ENCODE measurements at places on chromosomes 2 and 18.

DNA sequence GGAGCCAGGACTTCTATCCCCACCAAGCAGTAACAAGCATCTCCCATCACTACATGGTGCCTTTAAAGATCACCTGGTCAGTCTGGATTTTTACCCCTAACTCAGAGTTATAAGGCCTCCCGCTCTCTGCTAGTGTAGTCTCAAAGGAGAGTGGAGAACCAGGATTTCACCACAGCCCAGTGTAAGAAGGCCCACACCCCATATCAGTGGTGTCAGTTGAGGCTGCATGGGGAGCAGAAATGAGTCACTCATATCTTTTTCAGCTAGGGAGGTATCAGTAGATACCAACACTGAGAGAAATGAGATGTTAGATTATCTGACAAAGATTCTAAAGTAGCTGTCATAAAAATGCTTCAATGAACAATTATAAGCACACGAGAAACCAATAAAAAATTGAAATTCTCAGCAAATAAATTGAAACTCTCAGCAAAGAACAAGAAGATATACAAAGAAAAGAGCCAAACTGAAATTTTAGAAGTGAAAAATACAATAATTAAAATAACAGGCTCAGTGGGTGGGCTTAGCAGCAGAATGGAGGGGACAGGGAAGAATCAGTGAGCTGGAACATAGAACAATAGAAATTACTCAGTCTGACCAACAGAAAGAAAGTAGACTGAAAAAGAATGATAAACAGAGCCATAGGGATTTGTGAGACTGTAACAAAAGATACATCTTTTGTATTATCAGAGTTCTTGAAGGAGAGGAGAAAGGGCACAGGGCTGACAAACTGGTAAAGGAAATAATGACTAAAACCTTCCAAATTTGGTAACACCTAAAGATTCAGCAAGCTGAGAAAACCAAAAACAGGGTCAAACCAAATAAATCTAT, 257.7 kb downstream of the ANAPC1 start:
- DNase-seq, result no peak

- no peak for DNase-seq
These were observed 10.5 kb downstream of the MAP3K2 start for GRCh38 chr2:127377262-127377661.

DNA sequence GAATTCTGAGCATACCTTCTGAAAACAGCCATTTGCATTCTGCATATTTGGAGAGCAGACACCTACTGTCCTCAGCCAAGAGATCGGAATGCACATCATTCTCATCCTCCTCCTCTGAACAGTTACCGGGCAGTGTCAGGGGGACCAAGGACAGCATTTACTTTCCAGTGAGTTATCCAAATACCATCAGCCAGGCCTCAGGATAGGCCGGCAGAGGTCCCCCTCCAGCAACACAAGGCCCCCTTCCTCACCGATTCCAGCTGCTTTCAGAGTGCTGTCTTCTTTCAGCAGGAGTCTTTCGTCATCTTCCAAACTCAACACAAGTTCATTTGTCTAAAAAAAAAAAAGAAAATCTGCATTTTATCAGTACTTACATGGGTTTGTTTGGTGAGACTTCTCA, 55.3 kb downstream of the C2orf76 start:
- DNase-seq, result no peak

DNA sequence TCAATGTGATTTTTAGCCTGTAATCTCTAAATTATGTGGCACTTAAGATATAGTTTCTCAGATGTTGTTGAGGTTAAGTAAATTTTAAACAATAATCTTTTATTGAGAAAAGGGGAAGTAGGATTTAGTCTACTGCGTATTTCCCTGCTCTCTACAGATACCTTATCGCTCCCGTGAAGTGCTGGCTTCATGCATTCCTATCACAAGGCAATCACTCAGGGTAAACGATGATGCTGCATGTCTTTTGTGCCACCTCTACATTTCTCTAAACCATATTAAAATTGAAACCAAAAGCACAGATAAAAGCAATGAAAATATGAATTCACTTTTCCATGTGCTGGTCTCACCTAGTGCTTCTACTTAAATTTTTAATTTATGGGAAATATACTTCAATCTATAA, 14.4 kb upstream of the RPE start:
- no peak for DNase-seq

- no peak for DNase-seq
These were observed 24.2 kb upstream of the UGT1A8 start for GRCh38 chr2:233593201-233593600.

GRCh38 chr2:215365184-215365658, 53.4 kb downstream of the ATIC start:
- no peak for DNase-seq

GRCh38 chr2:83595926-83596325, 863.2 kb downstream of the SUCLG1 start:
- DNase-seq, result no peak

GRCh38 chr2:125710561-125710960, 945.4 kb upstream of the GYPC start:
- no peak for DNase-seq
